ENCODE measurements at places on chromosomes 11 and 22.

DNA sequence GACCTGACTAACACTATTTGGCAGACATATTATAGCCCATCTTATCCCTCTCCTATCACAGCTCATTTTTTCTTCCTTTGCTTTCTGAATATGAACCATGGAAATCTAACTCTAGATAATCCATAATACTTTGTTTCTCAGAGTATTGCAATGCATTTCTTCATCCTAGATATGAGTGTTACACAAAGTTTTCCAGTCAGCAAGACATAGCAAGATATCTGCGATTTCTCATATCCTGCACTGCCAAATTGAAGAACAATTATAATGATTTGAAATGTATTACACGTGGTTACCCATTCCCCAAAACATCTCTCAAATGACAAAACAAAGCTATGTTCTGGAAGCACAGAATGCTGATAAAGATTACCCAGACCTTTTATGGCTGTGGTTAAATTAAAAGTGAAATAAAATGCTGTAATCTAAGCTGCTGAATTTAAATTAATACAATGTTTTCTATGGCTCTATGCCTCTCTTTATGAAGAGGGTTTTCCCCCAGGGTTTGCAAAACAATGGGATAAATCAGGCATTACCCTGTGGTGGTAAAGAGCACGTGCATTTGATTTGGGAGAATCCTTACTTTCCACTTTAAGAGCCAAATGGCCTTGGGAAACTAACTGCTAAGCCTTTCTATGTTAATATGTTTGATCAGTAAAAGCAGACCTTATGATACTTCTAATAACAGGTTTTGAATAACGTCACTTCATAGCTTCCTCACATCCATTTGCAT lies 1291.0 kb upstream of the CNTN5 start:
- DNase-seq: no peak

DNA sequence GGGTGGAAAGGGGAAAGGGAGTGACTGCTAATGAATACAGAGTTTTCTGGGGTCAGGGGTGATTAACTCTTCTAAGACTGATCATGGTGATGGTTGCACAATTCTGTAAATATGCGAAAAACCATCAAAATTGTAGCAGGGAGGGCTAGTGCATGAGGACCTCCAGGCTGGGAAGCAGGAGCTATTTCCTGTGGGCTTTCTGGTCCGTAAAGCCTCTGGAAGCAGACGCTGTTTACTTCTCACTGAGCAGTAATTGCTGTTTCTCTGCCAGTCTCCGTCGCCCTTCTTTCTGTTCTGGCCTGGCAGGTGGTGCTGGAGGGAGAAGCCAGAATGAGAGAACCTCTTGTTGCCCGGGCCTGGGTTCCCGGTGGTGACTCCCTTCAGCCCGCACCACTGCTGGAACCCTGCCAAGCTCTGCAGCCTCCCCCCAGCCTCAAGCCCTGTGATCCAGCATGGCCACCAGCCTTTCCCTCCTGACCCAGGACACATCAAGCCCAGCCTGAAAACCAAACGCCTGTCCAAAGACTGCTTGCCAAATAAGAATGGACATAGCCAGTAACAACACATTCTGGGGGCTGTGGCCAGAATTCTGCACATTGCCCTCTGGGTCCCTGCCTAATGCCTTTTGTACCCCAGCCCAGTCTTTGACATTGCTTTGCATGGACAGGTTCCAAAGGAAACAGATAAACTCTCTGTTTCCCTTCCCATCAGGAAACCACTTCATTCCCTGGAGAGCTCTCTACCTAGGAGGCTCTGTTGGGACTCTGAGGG lies 201.0 kb upstream of the NAV2 start:
- DNase-seq: peak; percentile 7

GRCh38 chr11:102120437-102120973 lies 10.3 kb downstream of the YAP1 start:
- no peak for DNase-seq

DNA sequence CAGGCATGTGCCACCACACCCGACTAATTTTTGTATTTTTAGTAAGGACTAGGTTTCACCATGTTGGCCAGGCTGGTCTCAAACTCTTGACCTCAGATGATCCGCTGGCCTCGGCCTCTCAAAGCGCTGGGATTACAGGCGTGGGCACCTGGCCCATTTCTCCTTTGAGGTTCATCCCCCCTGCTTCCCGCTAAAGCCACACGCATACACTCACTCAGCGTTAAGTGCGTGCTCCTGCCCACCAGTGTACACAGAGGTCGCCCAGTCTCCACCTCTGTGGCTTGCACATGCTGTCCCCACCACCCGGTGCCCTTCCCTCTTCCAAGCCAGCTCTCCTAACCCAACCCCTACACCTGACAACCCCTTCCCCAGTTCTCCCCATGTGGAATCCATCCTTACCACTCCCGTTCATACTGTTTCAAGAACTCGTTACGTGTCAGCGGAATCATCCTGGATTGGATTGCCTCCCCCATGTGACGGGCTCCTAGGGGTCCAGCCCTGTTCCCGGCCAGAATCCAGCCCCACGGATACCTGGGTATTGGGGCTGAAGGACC lies 15.7 kb upstream of the CYTH4 start:
- no peak for DNase-seq
